Fibroblast of skin of right biceps (primary cell): ENCODE measurements at places on chromosomes 7 and 10.

DNA sequence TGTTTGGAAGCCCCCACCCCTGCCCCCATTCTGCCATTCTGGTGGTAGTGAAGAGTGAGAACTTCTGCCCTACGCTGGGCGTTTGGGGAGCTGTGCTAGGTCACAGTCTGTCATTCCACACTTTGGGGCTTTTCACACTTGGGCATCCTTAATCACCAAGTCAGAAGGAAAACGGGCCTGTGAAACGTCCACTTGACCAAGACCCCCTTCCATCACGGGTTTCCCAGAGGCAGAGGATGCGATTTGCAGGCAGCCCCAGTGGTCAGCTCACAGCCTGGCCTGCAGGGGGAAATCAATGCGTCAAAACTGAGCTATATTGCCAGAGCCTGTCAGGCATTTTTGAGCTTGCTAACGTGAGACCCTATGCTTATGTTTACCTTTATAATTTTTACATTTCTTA lies 663.3 kb upstream of the MGMT start:
- no peak for DNase-seq

DNA sequence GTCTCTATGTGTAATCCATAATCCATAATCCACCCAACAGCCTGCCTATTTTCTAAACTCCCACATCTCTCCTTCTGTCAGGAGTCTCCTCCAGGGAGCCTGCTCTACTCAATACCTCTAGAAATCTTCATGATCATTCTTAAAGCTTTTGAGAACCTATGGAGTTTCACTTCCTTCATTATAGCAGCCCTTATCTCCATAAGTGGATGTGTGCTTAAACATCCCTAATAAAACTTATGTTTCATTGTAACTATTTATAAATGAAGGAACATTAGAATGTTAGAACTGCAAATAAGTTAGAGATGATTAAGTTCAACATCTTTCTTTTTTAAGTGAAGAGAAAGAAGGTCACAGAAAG lies 8.5 kb downstream of the CPED1 start:
- DNase-seq: no peak

GRCh38 chr10:7070950-7071349 lies 339.9 kb downstream of the SFMBT2 start:
- DNase-seq: no peak

DNA sequence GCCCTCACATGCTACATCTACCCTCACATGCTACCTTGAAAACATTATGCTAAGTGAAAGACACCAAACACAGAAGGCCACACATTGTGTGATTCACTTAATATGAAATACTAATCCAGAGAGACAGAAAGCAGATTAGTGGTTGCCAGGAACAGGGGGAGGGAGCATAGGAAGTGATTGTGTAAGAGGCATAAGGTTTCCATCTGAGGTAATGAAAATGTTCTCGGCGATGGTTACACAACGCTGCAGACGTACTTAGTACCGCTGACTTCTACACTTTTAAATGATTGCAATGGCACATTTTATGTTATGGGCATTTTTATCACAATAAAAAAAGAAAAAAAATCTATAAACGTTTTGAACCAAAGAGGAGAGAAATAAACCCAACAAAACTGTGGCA lies 742.3 kb downstream of the TYW1 start:
- peak; percentile 74 for DNase-seq

GRCh38 chr7:55254596-55255495 lies 110.3 kb upstream of the LANCL2 start:
- peak; percentile 76 for DNase-seq

GRCh38 chr7:1268866-1269265 lies 36.2 kb downstream of the UNCX start:
- DNase-seq: no peak
